ENCODE measurements at places on chromosomes 1 and 21.

DNA sequence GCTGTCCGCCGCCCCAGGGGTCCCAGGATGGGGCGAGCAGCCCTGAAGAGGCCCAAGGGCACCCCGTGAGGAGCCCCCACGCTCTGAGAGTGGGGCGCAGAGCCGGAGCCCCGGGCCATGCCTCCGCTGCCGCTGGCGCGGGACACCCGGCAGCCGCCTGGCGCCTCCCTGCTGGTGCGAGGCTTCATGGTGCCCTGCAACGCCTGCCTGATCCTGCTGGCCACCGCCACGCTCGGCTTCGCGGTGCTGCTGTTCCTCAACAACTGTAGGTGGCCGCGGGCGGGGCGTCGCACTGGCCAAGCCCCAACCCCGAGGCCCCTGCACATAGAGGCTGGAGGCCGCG is 14.5 kb downstream of the AGRN start:
- no peak for DNase-seq

GRCh38 chr1:182786223-182786994 is 3.2 kb upstream of the NPL start:
- no peak for DNase-seq

DNA sequence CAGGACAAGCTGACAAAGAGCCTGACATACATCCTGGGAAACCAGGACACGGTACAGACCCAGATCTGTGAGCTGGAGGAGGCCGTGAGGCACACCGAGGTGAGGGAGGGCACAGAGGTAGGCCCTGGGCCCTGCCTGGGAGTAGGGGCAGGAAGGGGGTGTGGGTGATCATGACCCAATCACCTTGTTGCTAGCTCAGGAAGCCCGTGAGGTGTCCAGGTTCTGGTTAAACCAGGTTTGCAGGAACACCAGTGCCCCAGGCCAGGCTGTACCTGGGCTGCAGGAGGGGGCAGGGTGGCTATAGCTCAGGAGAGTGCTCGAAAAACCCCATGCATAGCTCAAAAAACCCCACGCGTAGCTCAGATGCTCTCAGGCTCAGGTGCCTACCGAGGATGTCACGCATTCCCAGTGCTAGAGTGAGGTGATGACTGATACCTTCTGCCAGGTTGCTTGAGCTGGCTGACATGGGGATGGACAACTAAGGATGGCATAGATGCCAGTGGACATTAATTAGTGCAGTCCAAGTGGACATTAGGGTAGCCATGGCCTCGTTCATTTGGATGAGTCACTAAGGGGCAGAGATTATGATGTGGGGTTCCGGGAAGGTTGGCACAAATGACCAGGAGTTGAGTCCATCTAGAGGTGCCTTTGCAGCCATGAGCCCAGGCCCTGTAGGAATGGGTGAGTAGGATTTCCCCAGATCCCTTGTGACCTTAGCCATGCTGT is 3.7 kb downstream of the TRIM46 start:
- DNase-seq: no peak

DNA sequence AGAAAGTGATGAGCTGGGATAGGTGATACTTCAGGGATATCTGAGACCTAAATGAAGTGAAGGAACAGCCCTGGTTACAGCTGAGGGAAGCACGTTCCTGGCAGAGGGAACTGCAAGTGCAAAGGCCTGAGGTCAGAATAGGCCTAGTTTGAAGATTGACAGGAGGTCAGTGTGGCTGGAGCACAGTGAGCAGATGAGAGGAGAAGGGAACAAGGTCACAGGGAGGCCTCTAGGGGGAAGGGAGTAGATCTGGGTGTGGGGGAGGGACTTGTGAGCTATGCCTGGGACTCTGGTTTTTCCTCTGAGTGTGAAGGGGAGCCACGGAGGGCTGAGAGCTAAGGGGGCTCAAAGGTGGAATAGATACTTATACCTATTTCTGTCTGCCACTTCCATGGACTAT is 736.4 kb downstream of the MATN1 start:
- DNase-seq: no peak

GRCh38 chr1:222225316-222225691 is 322.6 kb downstream of the HHIPL2 start:
- no peak for DNase-seq

GRCh38 chr1:25672763-25673409 is 56.3 kb downstream of the MAN1C1 start:
- DNase-seq: no peak

DNA sequence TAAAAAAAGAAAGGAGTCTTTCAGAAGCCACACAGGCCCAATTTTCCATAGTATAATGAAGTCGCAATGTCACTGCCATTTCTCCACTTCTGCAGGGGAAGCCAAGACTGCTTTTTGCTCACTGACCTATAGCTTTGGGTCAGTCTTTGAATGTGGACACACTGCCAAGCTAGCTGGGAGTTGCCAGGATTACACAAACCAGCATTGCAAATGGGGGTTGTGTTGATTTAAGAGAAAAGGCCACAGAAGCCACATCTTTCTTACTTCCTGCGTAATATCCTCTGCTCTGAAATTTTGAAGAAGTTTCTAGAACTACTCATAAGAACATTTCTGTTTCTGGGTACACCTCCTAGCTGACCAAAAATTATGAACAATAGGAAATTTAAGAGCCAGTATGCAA is 45.8 kb upstream of the SAMSN1 start:
- DNase-seq: no peak

GRCh38 chr1:115277276-115277675 is 60.8 kb downstream of the NGF start:
- no peak for DNase-seq

DNA sequence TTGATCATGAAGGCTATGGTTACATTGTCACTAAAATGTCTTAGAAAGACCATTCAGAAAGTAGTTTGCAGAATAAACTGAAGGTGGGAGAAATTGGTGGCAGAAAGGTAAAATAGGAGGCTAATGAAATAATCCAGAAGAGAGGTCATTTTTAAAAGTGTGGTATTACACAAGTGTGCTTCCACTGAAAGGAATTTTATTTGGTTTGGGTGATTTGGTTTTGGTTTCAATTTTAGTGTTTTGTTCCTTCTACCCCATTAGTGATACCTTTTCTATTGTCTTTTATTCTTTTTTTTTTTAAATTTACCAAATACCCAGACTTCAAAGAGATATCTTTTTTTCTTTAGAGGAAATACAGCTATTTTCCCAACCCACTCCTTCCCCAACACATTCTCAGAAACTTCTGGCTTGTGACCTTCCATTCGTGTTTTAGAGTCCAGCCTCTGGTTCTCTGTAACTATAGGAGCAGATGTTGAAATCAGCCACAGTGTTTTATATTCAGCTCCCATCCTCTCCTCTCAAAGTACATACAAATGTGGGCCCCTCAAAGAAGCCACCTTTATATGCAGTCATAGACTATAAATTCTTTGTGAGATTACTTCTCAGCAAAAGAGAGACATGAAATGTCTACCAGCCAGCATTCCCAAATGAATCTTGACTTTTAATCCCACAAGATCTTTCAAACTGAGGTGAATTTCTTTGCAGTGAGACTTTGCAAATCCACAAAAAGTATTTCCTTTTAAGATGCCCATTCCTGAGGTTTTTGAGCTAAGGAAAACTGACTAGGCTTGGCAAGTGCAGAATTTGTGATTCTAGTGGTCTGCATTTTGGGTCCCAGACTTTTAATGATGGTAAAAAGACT is 42.0 kb upstream of the PALMD start:
- no peak for DNase-seq

GRCh38 chr1:43280692-43281091 is 4.7 kb downstream of the C1orf210 start:
- DNase-seq: no peak

DNA sequence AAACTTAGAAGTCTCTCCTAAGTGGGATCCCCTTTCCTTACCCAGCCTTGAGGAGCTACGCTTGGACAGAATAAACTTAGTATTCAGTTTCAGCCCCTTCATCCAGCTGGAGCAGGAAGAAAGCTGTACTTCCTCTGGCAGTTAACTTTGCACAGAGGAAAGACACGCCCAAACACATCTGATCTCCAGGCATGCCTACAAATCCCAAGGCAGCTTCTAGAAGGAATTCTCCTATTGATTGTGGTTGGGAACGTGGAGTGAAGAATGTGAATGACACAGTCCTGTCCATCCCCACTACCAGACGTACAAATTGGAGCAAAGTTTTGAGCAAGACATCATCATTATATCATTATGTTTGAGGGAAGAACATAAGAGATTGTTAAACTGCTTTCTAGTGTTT is 6.6 kb upstream of the AK4 start:
- DNase-seq: no peak

- no peak for DNase-seq
Observed at GRCh38 chr1:25109531-25109951, 122.8 kb downstream of the SYF2 start.

- no peak for DNase-seq
Observed at GRCh38 chr1:113353580-113353979, 36.7 kb upstream of the MAGI3 start.

GRCh38 chr1:208085655-208086515 is 158.3 kb downstream of the PLXNA2 start:
- no peak for DNase-seq

GRCh38 chr1:89719502-89720306 is 86.8 kb downstream of the LRRC8C start:
- DNase-seq: no peak

GRCh38 chr1:201708085-201708512 is 120.9 kb upstream of the IPO9 start:
- DNase-seq: no peak

- no peak for DNase-seq
Observed at GRCh38 chr21:24050231-24050630, 1557.0 kb downstream of the MRPL39 start.

GRCh38 chr1:60153961-60154360 is 80.4 kb upstream of the C1orf87 start:
- DNase-seq: no peak

DNA sequence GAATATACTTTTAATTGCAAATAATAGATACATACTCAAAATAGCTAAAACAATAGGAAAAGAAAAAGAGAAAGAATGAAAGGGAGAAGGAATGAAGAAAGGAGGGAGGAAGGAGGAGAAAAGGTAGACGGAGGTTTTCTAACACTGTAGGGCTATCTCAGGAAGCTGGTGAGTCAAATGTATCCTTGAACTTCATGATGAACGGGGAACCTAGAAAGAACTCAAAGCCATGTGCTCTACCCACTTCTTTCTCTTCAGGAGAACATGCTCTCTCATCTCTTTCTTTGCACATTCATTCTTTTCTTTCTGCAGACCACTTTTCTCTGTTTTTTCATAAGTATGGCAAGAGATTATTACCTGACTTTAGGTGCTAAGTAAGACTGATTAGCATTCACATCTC is 37.3 kb upstream of the ZNF644 start:
- no peak for DNase-seq

DNA sequence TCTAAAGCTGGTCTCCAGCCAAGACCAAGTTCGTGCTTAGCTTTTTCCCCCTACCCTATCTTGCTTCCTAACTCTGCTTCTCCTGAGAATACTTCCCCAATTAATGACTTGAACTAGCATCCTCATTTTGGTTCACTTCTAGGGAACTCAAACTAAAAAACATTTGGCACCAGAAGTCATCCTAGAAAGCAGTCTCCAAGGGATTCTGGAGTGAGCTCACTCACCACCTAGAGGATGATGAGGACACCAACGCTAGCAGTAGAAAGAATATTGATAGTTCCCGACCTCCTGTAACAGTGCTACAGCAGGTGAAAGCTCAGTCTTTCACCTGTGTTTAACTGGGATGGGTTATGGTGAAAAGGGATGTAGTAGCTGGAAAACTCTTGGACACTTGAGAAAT is 4.7 kb upstream of the PSMB2 start:
- no peak for DNase-seq

- DNase-seq: no peak
Observed at GRCh38 chr1:208637181-208637580, 393.0 kb upstream of the PLXNA2 start.

DNA sequence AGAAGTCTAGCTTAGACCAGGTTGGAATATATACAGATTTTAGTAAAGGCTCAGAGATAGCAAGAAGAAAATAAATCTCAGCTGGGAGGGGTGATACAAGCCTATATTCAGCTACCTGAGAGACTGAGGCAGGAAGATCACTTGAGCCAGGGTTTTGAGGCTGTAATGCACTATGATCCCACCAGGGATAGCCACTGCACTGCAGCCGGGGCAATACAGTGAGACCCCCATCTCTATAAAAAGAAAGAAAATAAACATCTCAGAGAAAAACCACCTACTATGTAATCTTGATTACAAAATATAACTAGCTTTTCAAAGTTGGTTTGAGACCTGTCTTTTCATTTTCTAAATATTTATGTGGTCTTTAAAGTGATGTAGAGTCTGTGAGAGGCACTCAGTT is 47.7 kb downstream of the IL23R start:
- no peak for DNase-seq

- no peak for DNase-seq
Observed at GRCh38 chr1:1598720-1599029, 1.3 kb downstream of the FNDC10 start.

All from cortex of kidney (tissue), 1 donor.